ENCODE measurements at places on chromosomes 7 and 10. TPM values are rescaled to one million over a fixed set of nuclear protein-coding genes. Genes with fewer than 3 reads are reported as not detected.

Gene TUBAL3
- total RNA-seq, result not detected

Gene FOXP2
- total RNA-seq, result 9.1 TPM

DNA sequence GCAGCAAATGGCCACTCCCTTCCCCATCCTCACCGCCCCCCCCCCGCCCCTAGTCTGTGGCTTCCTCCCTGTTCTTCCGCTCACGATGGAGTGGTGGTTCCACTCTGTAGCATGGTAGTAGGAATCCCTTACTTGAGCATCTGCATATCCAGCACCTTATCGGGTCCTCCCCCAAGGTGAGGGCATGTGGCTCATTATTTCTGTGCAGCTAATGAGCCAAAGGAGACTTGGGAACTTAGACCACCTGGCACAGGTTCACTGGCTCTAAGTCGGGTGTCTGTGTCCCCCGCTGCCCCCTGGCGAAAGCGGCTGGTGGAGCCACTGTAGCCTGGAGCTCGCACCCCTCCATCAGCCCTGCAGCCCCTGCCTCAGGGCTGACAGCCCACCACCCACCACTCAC, 22.8 kb upstream of the GPR26 start:
- no peak for DNase-seq

DNA sequence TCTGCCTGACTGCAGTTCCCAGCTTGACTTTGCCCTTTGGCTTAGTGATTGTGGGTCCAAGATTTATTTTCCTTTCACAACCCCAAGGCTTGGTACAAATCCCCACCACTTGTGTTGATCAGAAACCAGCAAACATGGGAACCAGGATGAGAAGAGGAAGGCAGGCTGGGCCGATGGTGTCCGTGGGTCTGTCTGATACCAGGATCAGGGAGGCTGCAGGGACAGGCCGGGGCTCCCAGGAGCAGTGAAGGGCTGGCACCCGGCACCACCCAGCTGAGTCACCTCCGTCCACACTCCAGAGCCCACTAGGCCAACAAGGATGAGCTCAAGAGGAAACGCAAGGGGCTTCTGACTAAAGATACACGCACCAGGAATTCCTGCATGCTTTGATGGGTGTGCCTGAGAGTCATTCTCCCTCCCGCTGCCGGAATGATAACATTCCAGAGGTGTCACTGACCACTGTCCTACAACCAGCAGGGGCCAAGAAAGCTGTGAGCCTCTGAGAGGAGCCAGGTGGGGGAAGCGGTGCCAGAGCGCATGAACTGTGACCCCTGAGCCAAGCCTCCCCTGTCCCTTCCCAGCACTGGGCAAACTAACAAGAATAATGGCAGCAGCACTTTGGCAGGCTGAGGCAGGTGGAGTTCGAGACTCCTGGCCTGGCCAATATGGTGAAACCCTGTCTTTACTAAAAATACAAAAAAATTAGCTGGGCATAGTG, 29.2 kb upstream of the PROSER2 start:
- DNase-seq, result no peak

- no peak for DNase-seq
Observed at GRCh38 chr10:25815999-25816768, 117.8 kb upstream of the MYO3A start.

DNA sequence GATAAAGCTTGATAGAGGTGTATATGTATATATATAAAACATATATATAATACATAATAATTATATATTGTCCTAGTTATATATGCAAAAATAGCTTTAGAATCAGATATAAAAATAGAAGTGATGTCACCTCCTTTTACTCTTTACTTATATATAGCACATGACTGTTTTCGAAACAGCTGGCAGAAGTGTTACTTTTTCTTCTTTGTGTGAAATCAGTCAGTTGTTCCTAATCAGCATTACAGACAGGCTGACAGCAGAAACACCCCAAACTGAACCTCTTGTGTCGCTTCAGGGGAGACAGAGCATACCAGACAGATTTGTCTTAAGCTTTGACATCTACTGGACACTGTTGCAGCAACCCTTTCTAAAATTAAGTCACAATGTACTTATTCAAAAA, 684.9 kb upstream of the CELF2 start:
- DNase-seq, result no peak

DNA sequence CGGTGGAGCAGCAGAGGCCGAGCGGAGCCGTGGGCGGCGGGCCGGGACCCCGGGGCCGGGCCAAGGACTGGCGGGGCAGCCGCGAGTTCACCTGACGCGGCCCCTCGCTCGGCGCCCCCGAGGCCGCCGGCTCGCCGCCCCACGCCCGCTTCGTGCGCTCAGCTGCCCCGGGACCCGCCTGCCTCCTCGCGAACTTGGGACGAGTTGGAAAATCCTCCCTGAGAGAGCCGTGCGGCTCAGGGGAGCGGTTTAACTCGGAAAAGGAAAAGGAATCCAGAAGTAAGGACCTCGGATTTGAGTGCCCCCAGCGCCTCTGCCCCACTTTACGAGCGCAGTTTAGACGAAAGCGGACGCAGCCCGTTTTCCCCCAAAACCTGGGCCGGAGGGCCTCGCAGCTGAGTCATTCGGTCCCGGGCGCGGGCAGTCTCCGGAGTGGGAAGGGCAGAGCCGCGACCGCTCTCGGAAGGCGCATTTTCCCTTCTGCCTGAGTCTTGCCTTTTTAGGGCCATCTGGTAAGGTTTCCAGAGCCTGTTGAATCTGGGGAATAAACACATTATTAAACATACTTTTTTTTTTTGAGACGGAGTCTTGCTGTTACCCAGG, 744 bp downstream of the CREM start:
- peak; percentile 57 for DNase-seq
